Stimulated activated CD8-positive, alpha-beta memory T cell treated with anti-CD3 and anti-CD28 coated beads, Interleukin-15, amount 100 ng/mL, for 1 hour (primary cell): ENCODE measurements at places on chromosomes 1 and 21.

DNA sequence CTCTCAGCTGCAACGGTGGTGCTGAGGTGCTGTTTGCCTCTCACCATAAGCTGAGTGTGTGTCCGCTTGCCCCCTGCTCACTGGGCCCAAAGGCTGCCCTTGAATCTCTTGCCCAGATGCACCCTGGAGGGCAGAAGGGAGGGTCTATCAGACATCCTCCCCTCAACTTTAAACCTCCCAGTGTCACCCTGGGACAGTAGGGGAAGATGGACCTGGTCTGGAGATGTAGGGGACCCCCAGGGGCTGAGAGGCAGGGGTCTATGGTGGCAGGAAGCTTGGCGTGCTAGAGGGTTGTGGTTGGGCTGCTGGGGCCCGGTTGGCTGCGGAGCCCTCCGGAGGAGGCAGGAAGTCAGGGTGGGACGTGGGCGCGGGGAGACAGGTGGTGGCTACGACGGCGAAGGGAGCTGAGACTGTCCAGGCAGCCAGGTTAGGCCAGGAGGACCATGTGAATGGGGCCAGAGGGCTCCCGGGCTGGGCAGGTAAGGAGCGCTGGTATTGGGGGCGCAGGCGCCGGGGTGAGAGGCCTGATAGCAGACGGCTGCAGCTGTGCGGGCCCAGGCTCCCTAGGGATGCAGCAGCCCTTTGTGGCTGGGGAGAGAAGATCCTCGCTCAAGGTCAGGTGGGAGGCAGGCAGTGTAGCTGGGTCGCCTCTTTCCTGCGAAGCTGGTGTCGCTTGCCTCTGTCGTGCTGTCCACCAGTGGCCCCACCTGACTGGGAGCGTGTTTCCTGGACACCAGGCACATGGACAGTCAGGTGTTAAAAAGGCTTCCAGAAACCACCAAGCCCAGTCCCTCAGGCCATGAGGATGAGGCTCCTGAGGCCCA, at the start of gene LCK:
TSS of gene LCK (plus strand) at position 373 of the 824 bp plus-strand sequence. CDS start 23,065 bp downstream, outside the sequence.
- DNase-seq = no peak

GRCh38 chr21:37045556-37045955, 27.3 kb downstream of the PIGP start:
- no peak for DNase-seq

DNA sequence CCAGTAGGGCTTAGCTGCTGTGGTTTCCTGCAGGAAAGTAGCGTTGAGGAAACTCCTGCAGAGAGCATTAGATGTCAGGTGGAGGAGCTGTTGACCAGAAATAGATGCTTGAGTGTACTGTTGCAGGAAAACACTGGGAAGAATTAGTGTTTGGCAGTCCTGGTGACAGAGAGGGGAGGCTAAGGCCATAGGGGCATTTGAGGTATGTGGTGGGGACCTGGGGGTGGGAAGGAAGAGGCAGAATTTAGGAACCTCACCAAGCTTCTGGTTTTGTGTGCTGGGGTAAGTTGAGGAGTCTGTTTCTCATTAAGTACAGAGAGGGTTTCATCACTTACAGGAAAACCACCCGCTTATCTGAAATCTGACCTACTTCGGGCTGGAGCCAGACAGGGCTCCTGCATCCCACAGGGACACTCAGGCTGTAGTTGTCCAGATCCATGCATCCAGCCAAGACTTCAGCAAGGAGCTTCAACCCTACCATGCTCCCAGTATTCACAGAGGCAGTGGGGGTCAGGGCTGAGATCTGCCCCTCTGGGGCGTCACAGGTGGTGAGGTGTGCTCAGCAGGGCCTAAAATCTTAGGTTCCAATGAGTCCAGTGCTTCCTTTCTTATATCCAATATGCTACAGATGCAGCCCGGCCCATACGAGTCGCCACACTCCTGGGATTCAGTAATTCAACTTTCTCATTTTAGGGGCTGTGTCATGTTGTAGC, 15.1 kb downstream of the SH2D2A start:
- no peak for DNase-seq

DNA sequence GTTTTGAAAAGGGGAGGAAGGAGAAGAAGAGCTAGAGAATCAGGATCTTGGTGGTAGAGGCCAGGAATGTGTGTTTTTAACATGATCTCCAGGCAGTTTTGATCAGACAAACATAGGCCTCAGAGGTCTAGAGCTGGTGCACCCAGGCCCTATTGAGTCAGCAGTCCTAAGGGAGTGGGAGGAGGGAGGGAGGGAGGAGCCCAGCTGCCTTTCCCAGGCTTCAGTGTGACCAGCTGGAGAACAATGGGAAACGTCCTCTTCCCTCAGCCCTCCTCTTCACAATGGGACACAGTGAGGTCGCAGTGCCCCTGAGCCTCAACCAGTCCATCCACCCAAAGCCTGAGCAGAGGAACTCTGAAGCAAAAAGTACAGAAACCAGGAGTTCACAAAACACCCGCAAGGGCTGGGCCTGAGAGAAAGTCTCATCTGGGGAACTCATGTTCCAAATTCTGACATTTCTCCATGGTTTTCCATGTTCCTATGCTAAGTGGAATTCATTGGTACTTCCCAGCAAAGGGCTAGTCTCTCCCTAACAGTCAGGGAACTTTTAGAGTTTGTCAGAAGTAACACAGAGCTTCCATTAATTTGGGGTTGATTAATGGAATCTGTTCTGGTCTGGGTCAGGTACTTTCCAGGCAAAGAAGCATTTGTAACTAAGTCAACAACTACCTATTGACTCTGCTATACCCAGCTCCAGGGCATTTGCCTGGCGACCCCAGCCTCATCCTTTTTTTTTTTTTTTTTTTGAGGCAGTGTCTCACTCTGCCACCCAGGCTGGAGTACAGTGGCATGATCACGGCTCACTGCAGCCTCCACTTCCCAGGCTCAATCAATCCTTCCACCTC, 37.5 kb downstream of the ELAPOR1 start:
- no peak for DNase-seq

GRCh38 chr1:100246738-100247137, 2.9 kb downstream of the DBT start:
- no peak for DNase-seq
